ENCODE measurements at places on chromosomes 7 and 10.

- no peak for DNase-seq
Observed at GRCh38 chr7:1368184-1368681, 91.0 kb downstream of the MICALL2 start.

DNA sequence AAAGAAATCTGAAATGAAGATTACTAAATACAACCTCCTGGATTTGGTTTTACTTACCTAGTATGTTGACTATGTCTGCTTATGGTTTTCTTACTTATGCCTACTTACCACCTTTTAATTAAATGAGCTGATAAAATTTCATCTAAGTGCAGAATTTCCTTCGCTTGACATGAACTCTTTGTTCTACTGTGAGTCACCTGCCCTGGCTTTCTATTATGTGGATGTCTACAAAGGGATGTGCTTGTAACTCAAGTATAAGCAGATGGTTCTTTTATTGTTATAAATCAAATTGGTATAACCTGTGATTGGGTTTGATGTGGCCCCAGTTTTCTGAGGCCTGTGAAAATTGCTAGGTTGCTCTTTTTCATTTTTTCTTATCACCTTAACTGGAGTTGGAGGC, 389.1 kb upstream of the ANKRD30A start:
- no peak for DNase-seq

DNA sequence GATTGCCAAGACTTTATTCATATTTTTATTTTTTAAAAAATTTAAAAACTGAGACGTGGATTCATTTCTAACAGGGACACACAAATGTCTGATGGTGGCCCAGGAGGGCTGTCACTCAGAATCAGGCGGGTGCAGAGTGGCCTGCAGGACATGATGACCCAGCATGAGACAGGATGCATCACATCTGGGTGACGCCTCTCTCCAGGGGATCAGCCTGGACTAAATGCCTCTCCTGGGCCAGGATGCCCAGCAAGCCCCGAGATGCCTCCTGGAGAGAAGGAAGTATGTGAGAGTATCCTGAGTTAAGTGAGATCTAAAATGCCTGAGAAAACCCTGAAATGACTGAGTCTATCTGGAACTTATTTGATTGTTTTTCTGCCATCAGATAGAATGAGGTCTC, 16.9 kb upstream of the MTURN start:
- DNase-seq: no peak

GRCh38 chr7:52473756-52474155, 561.7 kb upstream of the POM121L12 start:
- no peak for DNase-seq

DNA sequence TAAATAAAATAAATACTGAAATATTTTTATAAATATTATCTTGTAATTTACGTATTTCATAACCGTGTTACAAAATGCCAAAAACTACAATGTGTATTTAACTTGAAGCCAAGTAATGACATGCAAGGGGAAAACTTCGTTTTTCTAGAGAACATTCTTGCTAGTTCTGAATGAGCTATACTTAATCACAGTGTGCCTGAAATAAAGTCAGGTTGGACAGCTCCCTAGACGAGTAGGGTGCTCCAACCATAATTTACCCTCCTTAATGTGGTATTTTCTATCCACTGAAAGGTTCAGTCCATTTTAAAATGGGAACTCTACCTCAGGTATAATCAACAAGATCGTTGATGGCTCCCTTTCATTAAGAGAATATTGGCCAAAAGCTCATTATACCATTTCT, 194.5 kb upstream of the AHR start:
- no peak for DNase-seq

- DNase-seq: no peak
Observed at GRCh38 chr7:121006711-121007315, 18.3 kb downstream of the CPED1 start.

DNA sequence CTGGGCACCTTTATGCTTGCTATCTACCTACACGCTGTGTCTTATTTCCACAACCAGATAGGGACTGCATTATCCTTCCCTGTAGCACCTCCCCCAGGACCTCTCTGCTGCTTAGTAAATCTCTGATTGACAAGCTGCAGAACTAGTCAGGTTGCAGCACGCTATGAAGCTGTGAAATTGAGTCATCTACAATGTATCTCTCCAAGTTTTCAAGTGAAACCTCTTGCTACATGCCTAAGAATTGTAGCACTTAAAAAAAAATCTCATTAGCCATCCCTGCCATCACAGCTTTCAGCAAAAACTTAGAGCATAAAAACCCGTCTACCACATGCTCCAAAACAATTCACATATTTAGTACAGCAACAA, 69.7 kb upstream of the FGFR2 start:
- DNase-seq: no peak

DNA sequence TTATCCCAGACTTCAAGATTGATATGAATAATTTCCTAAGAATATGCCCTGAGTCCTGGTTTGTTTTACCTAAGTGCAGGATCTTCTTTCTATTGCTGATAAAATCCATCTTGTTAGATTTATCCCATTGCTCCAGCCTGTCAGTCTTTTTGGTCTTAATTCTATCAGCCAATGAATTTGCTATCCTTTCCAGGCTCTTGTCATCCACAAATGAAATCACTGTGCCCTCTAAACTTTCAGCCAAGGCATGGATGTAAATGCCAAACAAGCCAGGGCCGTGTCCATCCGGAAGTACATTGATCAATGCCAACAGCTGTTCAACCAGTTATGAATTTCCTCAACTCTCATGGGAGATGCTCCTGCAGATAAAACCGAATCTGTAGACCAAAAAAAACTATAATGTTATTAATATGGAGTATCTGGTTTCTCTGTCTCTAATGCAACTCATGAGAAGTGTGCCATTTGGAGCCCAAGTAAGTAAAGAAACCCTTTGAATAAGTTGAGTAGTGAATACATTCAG, 40.0 kb downstream of the NPY start:
- no peak for DNase-seq

- DNase-seq: no peak
Observed at GRCh38 chr10:90787393-90788198, 70.2 kb downstream of the HTR7 start.

- no peak for DNase-seq
Observed at GRCh38 chr7:116783666-116784318, 78.6 kb upstream of the CAPZA2 start.

DNA sequence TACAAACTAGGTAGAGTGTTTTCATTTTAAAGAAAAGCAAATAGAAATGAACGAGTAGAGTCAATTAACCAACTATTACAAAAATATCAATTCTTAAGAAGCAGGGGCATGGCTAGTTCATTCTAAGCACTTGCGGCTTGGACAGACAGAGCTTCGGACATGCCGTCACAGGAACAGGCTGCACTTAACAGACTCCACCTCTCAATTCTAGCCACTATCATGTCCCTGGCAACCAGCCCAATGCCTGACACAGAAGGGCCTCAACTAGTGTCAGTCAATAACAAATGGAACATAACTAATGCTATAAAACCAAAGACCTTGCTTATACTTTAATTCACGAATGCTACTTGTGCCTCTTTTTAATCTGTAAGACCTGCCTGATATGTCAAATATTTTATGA, 74.4 kb downstream of the TPK1 start:
- DNase-seq: no peak

GRCh38 chr10:11758527-11759236, 16.5 kb downstream of the ECHDC3 start:
- no peak for DNase-seq

DNA sequence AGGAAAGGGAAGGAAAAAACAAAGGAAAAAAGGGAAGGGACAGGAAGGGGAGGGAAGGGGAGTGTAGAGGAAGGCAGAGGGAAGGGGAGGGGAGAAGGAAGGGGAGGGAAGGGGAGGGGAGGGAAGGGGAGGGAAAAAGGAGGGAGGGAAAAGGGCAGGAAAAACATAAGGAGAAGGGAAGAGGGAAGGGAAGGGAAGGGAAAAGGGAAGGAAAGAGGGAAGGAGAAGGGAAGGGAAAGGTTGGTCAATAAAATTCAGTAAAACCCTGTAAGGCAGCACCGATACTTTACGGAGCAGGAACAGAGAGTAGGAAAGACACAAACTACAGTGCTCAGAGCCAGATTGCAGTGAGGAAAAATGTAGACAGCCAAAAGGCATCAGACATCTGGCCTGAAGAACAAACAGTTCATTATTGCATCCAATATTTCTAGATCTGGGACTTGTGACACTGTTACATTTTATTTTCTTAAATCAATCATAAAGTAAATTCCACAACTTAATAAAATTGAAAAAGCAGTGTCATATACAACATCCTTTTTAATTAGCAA, 322.0 kb downstream of the CRPPA start:
- DNase-seq: no peak

DNA sequence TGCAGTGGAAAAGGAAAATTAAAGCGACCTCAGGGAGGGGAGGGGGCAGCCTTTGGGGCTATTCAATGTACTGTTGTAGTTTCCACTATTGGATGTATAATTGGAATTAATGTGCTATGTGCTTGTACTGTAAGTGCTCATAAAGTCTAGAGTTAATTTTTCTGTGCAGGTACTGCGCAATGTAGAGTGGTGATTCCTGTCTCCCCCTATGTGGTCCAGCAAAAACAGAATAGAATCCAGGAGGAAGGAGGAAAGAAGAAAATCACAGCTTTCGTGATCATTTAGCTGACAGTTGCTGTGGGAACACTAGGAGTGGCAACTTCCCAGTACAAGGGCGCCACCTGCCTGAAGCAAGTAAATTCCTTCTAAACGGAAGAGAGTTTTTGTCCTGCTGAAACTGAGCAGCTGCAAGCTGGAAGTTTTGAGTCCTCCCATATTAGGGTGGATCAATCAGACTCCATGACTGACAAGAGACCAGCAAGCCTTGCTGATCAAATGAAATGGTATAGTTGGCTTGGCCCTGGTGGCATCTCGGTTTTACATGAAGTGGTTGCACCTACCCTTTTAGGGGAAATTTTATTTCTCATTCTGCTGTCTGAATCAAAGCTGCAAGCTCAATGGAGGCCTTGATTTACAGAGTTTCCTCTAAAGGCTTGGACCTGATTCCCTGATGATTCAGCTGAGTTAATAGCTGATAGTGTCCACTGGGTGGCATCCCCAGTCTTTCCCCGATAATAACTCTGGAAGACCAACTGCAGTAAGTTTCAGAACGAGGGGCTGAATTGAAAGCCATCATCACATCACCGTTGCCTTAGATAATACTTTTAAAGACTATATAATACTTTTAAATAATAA, 299.8 kb downstream of the HGF start:
- DNase-seq: no peak

DNA sequence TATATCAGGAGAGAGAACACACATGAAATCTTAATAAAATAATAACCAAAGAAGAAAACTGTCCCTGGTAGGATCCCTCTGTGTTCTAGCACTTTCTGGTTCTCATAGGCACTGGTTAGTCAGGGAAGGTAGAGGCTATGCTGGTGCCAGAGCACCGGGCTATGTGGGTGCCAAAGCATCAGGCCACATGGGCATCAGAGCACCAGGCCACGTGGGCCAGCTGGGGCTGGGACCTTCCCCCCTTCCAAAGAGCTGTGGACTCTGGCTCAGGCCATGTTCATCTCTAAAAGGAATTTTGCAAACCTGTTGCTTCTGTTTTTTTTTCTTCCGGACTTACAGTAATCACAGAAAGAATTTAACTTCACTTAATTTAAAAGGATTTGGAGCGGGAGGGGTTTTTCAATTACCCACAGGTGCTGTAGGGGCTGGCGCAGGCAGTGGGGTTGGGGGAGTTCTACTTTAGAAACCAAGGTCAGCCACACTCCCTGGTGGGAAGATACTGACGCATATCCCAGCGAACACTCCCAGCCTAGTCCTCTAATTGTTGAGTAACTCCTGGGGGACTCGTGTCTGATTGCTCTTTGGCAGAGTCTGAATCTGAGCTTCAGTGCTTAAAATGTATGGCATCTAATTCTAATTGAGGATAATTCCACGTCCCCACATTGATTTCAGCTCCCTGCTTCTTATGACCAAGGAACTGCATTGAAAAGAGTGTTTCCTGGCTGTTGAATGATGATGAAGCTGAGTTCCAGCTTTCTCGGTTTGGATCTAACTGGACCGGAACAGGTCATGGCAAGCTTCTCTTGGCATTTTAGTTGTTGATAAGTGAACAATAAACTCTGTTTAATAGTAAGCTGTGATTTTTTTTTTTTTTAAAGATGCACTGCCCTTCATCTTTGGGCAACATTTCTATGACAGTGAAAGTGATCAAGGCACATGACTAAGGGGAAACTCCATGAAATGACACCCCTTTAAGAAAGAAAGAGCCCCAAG, 110.7 kb upstream of the FZD8 start:
- no peak for DNase-seq

- no peak for DNase-seq
Observed at GRCh38 chr7:97118306-97118917, 914 bp downstream of the SDHAF3 start.

DNA sequence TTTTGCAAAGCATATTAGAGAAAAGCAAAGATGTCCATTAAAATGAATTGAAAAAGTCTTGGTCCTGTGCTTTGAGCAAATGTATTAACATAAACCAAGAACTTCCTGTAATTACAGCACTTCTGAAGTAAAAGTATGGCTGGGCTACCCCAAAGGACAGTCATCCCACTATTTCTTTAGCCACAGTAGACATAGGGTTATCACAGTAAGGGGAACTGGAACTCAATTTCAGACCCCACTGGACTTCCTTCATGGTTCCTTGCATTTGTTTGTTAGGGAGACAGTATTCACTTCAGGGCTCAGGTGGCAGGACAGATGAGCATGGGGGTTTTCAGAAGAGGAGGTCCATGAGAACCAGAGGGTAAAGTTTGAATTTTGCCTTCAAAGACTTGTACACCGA, 203.1 kb upstream of the PDE1C start:
- DNase-seq: no peak

GRCh38 chr7:157865351-157866165, 528.8 kb downstream of the DNAJB6 start:
- DNase-seq: no peak

GRCh38 chr10:72097448-72098300, 9.3 kb upstream of the SPOCK2 start:
- DNase-seq: no peak

- DNase-seq: no peak
Observed at GRCh38 chr7:600149-601035, 80.7 kb upstream of the PDGFA start.

DNA sequence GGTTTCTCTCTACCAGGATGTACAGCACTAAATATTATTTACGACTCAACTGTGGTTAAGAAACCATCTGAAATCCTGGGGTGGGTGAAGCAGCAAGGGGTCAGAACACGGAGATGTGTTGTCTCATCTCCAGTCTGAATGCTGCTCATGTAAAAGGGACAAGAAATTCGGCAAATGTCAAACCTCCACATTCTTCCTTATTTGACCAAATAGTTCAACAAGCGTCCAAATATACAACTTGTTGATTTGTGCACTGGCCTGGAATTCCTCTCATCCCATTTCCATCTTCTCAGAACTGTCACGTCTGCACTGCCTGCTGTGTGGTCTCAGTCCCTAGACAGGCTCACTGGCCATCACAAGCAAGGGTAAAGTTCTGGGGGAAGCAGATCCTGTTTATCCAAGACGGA, 520.0 kb downstream of the PARD3 start:
- no peak for DNase-seq
